ENCODE measurements at places on chromosomes 1 and 21.

DNA sequence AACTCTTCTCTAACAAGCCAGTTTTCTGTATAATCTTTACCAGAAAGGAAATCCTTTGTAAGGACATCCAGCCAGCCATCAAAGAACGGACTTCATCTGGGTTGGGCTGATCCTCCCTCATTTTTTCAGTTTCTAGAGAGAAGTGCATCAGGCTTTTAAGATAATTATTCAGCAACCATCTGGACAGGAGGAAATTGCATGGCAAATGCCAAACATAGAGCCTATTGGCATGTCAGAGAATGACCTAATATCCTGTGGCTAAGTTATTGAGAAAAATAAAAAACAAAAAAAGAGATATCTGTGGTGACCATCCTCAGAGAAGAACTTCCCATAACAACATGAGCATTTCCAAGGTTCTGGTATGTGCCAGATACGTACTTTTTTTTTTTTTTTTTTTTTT lies 74.9 kb upstream of the BEND5 start:
- DNase-seq, result no peak

- no peak for DNase-seq
Measured at GRCh38 chr21:22885079-22885478, 1886.9 kb downstream of the NCAM2 start.

GRCh38 chr1:175884369-175884768 lies 141.0 kb upstream of the TNR start:
- DNase-seq, result no peak

GRCh38 chr1:3473381-3473844 lies 18.9 kb downstream of the ARHGEF16 start:
- no peak for DNase-seq

DNA sequence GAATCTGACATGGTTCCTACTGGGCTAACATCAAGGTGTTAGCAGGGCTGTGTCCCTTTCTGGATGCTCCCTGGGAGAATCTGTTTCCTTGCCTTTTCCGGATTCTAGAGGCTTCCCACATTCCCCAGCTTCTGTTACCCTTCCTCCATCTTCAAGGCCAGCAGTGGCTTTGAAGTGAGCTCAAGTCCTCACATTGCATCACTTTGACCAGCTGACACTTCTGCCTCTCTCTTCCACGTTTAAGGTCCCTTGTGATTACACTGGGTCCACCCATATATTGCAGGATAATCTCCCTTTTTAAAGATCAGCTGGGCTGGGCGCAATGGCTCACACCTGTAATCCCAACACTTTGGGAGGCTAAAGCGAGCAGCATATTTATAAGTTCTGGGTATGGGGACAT lies 33.1 kb downstream of the CNST start:
- DNase-seq, result no peak

GRCh38 chr1:208934933-208935332 lies 648.6 kb upstream of the CAMK1G start:
- DNase-seq, result no peak

GRCh38 chr1:4430406-4431365 lies 223.7 kb upstream of the AJAP1 start:
- no peak for DNase-seq

DNA sequence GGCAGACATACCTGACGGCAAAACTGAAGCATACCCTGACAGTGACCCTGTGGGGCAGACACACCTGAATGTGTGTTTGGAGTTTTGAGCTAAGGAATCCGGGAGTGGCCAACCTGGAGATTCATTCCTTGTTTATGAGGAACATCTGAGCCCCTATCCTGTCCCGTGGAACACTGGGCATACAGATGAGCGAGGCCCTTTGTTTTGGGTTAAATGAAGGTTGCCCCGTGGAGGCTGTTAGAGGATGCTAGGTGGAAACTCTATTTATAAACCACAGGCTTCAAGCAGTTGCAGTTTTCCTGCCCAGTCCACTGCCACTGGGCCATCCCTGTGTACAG lies 18.1 kb downstream of the GALNT2 start:
- no peak for DNase-seq

GRCh38 chr1:117572546-117572945 lies 33.3 kb upstream of the TENT5C start:
- peak; percentile 12 for DNase-seq

DNA sequence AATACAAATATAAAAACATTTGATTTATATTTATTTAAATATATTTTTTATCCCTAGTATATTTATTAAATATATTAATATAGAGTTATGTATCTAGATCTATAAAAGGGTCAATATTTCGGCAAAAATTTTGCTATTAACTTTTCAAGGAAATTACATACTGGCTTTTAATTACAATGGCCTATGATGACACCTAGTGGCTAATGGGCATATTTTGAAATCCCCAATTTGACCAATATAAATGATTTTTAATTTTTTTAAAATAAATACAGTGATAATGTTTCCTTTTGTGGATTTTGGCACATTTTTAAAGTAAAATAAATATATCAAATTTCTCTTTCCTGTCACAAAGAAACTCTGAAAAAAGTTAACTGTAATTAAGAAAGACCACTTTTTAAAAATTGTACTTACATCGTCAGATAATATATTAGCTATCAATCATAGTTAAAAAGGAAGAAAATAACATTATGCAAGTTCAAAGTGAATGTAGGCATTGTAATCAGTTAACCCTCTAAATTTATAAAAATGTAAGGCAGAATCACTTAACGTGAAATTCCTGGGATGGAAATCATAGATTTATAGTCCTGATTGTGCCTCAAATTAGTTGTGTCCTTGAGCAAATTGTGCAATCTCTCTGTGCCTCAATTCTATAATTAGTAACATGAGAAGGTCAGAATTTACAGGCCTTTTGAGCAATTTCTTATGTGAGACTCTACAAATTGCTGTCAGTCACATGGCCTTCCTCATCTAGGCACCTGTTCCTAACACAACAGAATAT lies 25.6 kb upstream of the RGS13 start:
- peak; percentile 40 for DNase-seq

- no peak for DNase-seq
Measured at GRCh38 chr1:116431870-116432500, 58.9 kb downstream of the ATP1A1 start.

DNA sequence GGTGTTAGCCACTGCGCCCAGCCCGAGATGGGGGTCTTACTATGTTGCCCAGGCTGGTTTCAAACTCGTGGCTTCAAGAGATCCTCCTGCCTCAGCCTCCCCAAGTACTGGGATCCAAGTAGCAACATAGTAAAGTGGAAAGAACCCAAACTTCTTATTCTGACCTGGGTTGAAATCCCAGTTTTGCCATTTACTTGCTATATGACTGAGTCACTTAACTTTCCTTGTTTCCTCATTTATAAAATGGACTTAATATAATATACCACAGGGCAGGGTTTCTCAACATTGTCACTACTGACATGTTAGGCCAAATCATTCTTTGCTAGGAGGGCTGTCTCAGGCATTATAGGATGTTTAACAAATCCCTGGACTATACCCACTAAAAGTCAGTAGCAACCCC lies 6.7 kb downstream of the PFDN2 start:
- no peak for DNase-seq

GRCh38 chr1:34712007-34712688 lies 42.7 kb upstream of the GJB5 start:
- no peak for DNase-seq

GRCh38 chr1:243346016-243346415 lies 90.2 kb downstream of the SDCCAG8 start:
- no peak for DNase-seq

DNA sequence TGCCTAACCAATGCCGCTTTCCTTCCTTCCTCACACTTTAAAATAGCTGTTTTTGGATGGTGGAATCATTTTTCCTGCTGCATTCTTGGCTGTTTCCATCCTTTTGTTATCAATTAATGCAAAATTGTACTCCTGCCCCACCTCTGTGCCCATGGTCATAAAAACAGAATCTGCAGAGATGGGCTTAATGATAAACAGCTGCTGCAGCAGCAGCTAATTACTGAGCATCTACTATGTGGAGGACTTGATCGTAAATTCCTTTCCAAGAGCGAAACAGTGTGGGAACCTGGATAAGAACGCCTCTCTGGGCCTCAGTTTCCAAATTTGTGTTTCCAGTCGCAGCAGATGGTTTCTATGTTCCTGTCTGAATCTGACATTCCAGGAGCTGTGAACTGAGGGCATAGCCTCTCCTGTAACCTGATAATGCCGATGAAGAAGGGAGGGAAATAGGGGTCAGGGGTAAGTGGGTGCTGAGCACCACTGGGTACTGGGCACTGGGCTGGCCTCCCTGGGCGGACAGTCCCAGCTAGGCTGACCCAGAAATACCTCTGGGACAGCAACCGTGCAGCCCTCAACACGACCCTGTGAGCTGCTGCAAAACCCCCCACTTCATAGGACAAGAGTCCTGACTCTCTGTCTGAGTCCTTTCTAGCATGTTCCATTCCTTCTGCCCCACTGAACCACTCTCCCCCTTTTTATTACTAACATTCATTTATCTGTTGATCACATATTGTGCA lies 121.7 kb downstream of the DMRTB1 start:
- DNase-seq, result no peak

GRCh38 chr1:246417813-246418564 lies 89.1 kb downstream of the SMYD3 start:
- DNase-seq, result no peak

DNA sequence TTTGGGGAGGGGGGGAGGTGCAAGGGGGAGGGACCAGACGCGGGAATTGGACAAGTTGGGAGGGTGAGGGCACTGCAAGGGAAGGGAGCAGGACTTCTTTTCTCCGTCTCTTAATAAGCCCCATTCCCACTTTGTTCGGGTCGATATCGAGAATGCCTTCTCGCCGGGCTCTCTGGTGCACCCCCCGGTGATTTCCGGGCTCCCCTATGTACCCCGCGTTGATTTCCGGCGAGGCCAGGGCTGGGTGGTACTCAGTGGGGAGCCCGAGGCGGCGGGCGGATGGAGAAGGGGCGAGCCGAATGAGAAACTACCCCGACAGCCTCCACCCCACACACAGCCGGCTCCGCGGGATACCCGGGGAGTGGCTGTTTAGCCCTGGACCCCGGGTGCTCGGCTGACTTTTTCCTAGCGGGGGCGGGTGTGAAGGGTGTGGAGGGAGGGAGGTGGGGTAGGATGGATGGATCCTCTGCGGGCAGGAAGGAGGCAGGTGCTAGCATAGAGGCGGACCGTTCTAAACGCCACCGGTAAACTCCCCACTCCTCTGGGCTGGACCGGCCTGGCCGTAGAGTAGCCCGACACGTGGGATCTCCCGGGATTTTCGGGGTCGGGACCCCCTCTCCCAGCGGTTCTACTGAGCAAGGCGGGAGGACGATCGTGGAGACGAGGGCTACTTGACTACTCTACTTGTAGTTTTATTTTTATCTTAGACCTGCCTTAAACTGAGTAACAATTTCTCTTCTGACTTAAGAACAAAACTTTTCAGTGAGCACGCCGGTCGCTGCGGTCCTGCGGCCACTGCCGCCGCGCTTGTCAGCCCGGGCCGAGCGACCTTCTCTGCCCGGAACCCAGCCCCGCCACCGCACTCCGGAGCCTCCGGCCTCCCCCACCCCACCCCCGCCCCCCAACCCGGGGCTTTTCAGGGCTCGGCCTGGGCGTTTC lies 1.0 kb downstream of the RNF220 start:
- DNase-seq, result no peak

- DNase-seq, result no peak
Measured at GRCh38 chr1:94876362-94876761, 50.5 kb downstream of the CNN3 start.

- DNase-seq, result no peak
Measured at GRCh38 chr1:33426916-33427315, 4.0 kb downstream of the PHC2 start.

DNA sequence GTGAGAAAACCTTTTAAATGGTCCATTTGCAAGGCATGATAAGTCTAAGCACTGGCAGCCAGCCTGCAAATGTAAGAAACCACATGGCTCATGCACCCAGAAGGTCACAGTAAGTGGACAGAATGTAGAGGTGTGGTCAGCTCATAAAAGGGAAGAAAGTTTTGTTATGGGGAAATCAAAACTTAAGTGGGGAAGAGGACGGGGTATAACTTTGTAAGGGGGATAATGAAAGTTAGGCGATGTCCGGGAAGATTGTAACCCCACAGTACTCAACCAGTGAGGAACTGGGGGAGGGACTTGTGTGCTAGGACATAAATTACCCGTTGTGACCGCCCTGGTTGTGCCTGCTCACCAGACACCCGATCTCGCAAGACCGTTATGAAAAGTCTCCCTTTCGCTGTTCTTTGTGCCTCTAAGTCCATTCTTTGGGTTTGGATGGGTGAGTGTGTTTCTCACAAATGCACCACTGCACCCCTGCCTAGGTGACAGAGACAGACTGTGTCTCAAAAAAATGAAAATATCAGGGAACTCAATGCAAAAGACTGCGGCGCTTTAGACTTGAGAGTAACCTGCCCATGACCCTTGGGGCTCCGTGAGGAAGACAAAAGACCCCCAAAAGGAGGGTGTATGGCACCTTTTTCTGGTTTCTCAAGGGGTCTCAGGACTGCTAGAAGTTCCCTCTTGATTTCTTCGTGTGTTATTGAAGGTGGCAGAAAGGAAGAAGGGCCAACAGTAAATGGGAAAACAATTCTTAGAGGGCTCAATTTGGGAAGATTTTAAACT lies 28.6 kb upstream of the ZNF496 start:
- DNase-seq, result no peak

GRCh38 chr21:26096494-26097371 lies 73.8 kb downstream of the APP start:
- DNase-seq, result no peak

- no peak for DNase-seq
Measured at GRCh38 chr1:211527006-211527405, 35.0 kb upstream of the RD3 start.

- no peak for DNase-seq
Measured at GRCh38 chr1:156499194-156499841, 1.3 kb downstream of the MEF2D start.

GRCh38 chr1:159250638-159251216 lies 46.1 kb downstream of the ACKR1 start:
- no peak for DNase-seq

GRCh38 chr1:99331636-99332035 lies 67.3 kb downstream of the PLPPR4 start:
- no peak for DNase-seq

DNA sequence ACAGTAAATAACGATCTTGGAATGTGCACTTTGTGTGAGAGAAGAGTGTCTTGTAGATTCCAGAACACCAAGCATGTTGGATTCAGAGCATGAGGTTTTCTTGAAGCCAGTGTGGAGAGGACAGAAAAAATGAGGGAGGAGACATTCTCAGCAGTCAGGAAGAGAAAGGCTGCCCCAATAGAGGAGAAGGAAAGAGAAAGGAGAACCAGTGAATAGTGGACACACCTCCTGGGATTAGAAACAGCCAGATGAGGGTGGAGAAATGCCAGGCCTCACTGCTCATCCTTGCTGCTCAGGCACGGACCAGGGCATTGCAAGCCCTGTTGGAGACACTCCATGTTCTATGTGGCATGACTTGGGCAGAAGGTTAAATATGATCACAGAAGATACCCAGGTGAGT lies 69.0 kb upstream of the KAZN start:
- DNase-seq, result no peak

Data from activated CD4-positive, alpha-beta T cell treated with anti-CD3 and anti-CD28 coated beads, Interleukin-2, Interleukin-6, amounts not matched to agents 100 ng/mL and 50 ng/mL, durations not matched to agents 16 hours and 8 hours (primary cell).